Bronchial epithelial cell (primary cell): ENCODE measurements at places on chromosomes 4 and X.
A peak's percentile ranks its signal among the peaks of the same experiment; 100 is the strongest.

DNA sequence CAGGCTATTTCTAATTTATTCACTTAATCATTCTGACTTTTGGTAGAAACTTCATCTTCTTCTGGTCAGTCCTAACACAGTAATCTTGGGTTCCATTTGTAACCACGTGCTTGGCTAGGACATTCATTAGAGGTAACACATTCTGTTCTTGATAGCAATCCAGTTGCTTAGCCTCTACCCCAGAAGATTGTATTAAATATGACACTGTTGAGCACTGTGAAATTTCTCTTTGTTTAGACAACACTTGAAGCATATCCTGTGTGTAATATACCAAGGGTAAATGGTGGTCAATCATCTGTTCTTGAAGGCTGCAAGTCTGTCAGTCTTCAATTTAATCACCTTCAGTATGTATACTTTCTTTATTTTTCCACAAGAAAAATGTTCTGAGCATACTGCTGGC lies 523.0 kb downstream of the ANKRD50 start:
- DNase-seq = no peak

GRCh38 chr4:122762520-122762919 lies 30.0 kb downstream of the BBS12 start:
- DNase-seq = no peak

DNA sequence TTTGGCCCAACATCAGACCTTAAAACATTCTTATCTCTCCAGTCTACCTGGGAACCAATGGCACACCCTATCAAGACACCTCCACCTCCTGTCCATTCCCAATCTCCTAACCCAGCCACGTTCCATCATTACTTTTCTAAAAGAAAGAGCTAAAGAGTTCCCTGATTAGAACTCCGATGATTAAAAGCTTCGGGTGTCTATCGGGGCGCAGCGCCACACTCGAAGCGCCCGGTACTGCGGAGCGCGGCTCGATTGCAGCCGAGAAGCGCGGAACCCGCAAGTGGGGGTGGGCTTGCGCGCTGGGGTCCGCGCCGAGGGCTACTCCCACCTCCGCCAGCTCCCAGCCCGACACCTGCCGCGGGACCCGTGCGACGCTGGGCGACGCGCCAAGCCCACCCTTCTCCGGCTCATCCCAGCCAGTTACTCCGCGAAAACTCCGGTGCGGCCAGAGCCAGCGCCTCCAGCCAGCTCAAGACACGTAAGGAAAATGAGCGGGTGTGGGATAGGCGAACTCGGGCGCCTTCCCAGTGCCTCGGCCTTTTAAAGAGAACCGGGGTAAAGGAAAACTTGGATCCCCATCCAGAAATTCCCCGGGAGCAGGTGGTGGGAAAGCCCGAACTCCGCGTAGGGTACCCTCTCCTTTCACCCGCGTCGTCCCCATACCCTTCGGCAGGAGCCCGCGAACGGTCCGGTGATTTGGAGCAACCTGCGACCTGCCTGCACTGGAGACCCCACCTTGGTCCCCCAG lies 593 bp downstream of the NPY1R start:
- no peak for DNase-seq

GRCh38 chrX:39431893-39432292 lies 630.6 kb downstream of the MID1IP1 start:
- DNase-seq = no peak

- peak; percentile 82 for DNase-seq
Observed at GRCh38 chr4:151315212-151315886, 10.1 kb downstream of the SH3D19 start.
